ENCODE measurements at places on chromosomes 4 and X.

GRCh38 chrX:95427389-95427788 is 1257.3 kb upstream of the DIAPH2 start:
- DNase-seq, result peak; percentile 5

- DNase-seq, result no peak
These were observed 48.0 kb downstream of the CXCL8 start for GRCh38 chr4:73788411-73788810.

DNA sequence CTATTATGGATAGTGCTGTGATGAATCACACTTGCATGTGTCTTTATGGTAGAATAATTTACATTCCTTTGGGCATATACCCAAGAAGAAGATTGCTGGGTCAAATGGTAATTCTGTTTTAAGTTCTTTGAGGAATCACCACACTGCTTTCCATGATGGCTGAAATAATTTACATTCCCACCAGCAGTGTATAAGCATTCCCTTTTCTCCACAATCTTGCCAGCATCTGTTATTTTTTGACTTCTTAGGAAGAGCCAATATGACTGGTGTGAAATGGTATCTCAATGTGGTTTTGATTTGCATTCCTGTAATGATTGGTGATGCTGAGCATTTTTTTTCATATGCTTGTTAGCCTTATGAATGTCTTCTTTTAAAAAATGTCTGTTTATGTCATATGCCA is 1120.2 kb downstream of the ARAP2 start:
- no peak for DNase-seq

GRCh38 chrX:76439188-76439587 is 11.7 kb downstream of the MAGEE1 start:
- DNase-seq, result no peak
